ENCODE measurements at places on chromosomes 4 and X.

GRCh38 chr4:152172146-152172545 lies 363.7 kb downstream of the FBXW7 start:
- DNase-seq: no peak

DNA sequence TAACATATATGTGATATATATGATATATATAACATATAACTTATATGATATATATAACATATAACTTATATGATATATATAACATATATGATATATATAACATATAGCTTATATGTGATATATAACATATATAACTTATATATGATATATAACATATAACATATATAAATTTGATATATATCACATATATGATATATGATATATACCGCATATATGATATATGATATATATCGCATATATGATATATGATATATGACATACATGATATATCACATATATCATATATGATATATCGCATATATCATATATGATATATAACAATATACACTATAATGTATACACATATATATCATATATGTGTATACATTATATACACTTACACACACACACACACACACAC lies 114.3 kb downstream of the ELOVL6 start:
- DNase-seq: no peak

DNA sequence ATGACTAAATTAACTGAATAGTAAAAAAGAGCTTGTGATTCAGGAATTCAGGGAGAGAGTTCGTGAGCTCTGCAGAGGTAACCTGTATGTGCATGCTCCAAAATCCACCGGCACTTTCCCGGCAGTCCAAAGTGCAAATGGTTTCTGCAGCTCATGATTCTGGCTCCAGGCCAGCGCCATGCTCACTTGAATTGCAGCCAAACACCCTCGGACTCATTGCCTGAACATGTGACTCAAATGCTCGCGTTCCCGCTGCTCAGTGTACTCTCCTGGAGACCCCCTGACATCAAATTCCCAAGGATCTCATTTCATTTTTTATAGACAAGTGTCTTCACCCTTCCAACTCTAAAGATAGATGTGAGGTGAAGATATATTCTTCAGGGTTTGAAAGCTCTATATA lies 44.1 kb upstream of the SH3RF1 start:
- no peak for DNase-seq

DNA sequence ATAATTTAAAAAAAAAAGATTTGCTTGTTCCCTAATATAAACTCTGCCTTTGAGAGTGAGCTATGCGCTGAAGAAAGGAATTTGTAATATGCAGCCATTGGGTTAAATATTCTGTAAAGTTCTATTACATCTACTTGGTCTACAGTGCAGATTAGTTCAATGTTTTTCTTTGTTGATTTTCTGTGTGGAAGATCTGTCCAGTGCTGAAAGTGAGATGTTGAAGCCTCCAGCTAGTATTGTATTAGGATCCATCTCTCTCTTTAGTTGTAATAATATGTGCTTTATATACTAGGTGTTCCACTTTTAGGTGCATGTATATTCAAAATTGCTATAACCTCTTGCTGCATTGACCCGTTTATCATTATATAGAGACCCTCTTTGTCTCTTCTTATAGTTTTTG lies 49.8 kb downstream of the MAGEE1 start:
- DNase-seq: no peak

DNA sequence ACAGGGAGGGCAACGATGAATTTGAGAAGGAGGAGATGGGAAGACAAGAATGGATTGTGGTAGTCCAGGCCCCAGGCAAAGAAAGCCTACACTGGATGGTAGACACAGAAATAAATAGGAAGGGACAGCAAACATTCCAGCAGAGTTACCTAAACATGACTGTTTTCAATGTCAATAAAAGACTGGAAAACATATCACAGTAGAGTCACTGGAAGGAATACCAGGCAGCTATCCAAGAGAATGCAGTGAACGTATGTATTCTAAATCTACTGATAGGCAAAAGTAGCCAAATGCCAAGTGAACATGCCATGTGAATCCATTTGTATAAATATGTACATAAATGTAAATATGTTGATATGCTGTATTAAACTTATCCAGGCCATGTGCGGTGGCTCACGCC lies 183.0 kb downstream of the PALLD start:
- no peak for DNase-seq

All from stimulated activated CD4-positive, alpha-beta T cell treated with anti-CD3 and anti-CD28 coated beads, TNF-alpha, amount 100 ng/mL, for 1 hour (primary cell).